ENCODE measurements at places on chromosomes 6 and 20. TPM values are rescaled to one million over a fixed set of nuclear protein-coding genes. Genes with fewer than 3 reads are reported as not detected.

SAYSD1 gene
- total RNA-seq, result 5.5 TPM

CGA gene
- total RNA-seq, result not detected

XKR7 gene
- total RNA-seq, result not detected

DNA sequence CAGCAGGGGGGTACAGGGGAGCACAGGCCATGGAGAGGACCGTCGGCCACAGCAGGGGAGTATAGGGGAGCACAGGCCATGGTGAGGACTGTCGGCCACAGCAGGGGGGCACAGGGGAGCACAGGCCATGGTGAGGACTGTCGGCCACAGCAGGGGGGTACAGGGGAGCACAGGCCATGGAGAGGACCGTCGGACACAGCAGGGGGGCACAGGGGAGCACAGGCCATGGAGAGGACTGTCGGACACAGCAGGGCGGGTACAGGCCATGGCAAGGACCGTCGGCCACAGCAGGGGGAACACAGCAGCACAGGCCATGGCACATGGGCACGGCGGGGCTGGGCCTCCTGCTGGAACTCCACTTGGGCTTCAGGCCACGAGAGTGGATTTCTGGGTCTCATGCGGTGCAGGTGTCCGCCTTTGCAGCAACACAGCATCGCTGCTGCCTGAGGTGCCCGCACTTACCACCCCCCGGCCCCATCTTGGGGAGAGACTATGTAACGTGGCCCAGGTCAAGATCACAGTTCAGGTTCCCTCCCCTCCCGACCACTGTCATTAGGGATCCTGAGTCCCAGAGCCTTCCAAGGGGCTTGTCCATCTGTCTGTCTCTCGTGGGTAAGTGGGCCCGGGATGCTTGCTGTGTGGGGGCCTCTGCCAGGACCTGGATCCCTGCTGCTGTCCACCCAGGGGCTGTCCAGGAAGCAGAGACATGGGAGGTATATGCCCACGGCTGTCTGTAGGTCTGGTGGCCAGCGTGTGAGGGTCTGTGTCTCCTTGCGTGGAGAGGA lies 2.5 kb downstream of the NPBWR2 start:
- H3K4me3 ChIP-seq, result no peak overlapping the region
- H3K36me3 ChIP-seq, result no peaks in the 10 kb centered on the region
- no peak overlapping the region for H3K27ac ChIP-seq
- peaks cover 6% of the 10 kb centered on the region for H3K4me1 ChIP-seq
